Naive thymus-derived CD8-positive, alpha-beta T cell (primary cell): ENCODE measurements at places on chromosomes 5 and 9. TPM values are rescaled to one million over a fixed set of nuclear protein-coding genes. Genes with fewer than 3 reads are reported as not detected.

IL33 gene
- polyA plus RNA-seq, result not detected

ENC1 gene
- 6.4 TPM for polyA plus RNA-seq

TUSC1 gene
- polyA plus RNA-seq, result 0.11 TPM

RANBP17 gene
- polyA plus RNA-seq, result 0.24 TPM

PCDHGA10 gene
- not detected for polyA plus RNA-seq

SAXO1 gene
- not detected for polyA plus RNA-seq

LRRC19 gene
- not detected for polyA plus RNA-seq
